Thymus (tissue), 14 donors: ENCODE measurements at places on chromosomes 4 and X. TPM values are rescaled to one million over a fixed set of nuclear protein-coding genes. Genes with fewer than 3 reads are reported as not detected.

GRCh38 chrX:73916931-73917667, 354.1 kb downstream of the CHIC1 start:
- no peak overlapping the region for H3K4me3 ChIP-seq
- no peaks in the 10 kb centered on the region for H3K27me3 ChIP-seq
- H3K36me3 ChIP-seq: no peaks in the 10 kb centered on the region
- H3K4me1 ChIP-seq: no peaks in the 10 kb centered on the region

SYTL4 gene
- 2.1 TPM for polyA plus RNA-seq

MCF2 gene
- polyA plus RNA-seq: 2.0 TPM

- no peaks in the 10 kb centered on the region for H3K27me3 ChIP-seq
- H3K27ac ChIP-seq: no peak overlapping the region
These were observed 373.4 kb downstream of the PDGFC start for GRCh38 chr4:156598138-156598681.
